ENCODE measurements at places on chromosomes 7 and 10.

- DNase-seq: no peak
Measured at GRCh38 chr10:78205457-78206016, 171.9 kb downstream of the RPS24 start.

- DNase-seq: no peak
Measured at GRCh38 chr7:15937571-15937970, 251.1 kb upstream of the MEOX2 start.

DNA sequence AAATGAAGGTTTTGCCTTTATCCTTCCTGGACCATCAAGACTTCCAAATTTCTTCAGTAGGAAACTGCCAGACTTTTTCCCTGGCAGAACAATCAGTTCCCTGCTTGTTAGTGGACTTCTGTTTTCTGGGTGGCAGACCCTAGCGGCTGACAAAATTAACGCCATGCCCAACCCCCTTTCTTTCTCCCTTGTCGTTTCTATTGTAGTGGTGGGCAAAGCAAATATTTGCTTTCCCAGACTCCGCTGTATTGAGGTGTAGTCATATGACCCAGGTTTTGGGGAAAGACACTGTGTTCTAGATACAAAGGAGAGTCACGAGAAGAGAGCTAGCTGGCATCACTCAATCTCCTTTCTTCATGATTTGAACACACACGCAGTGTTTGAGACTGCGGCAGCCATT lies 7.7 kb downstream of the PON2 start:
- no peak for DNase-seq

DNA sequence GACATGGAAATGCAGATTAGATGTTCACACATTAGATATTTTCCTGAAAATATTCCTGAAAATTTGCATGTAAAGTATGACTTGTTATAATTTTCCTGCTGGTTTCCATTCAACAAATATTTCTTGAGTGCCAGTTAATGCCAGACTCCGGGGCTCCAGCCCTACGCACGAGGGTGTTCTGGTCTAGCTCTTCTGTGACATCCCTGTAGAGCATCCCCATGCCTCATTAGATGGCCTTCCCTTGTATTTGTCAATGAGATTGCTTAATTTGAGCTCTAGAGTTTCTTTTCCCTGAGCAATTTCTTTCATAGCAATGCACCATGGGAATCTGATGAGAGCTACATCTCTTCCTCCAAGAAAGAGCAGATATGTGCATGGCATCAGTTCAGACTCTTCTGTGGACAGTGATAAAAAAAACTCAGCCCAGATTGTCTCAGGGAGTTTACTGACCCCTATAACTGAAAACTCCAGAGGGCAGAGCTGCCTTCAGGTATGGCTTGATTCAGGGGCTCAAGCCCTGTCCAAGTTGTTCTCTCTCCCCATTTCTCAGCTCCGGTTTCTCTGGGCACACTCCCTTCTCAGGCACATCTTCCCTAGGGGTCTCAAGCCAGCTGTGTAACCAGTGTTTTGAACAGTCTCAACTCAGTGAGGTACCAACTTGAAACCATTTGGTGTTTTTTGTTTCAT lies 96.7 kb downstream of the PARP12 start:
- no peak for DNase-seq

DNA sequence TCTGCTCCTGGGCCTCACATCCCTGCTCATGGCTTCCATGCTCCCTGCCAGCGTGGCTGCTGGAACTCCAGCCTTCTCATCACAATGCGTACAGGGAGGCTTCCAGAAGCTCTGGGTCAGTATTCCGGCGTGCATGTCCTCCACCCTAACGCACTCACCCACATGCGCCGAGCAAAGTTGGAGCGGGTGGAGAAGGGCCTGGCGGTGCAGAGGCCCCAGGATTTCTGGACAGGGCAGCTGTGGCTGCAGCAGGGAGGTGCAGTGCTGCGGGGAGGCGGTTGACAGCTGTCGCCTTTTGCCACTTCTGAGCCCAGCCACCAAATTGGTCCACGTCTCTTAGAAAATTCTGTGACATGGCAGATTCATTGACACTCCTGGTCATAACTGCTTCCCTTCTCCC lies 33.6 kb upstream of the FAM20C start:
- no peak for DNase-seq

- DNase-seq: no peak
Measured at GRCh38 chr7:95209788-95210187, 114.5 kb downstream of the PON1 start.

DNA sequence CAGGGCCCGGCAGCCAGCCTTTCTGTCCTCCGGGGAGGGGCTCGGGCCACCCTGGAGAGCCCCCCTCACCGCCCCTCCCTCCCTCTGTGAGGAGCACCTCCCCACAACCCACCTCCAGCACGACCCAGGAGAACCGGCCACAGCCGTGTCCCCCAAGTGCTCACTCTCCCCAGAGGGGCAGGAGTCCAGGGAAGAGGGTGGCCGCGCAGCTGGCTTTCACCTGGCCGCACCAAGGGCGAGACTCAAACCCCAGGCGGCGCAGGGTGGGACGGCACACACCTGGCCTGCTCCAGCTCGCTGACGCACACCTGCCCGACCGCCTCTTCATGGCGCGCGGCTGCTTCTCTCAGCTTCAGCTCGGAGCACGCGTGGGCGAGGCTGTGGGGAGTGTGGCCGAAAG lies 73.4 kb downstream of the CFAP46 start:
- no peak for DNase-seq

GRCh38 chr7:35697414-35698175 lies 2.7 kb upstream of the HERPUD2 start:
- peak; percentile 61 for DNase-seq

DNA sequence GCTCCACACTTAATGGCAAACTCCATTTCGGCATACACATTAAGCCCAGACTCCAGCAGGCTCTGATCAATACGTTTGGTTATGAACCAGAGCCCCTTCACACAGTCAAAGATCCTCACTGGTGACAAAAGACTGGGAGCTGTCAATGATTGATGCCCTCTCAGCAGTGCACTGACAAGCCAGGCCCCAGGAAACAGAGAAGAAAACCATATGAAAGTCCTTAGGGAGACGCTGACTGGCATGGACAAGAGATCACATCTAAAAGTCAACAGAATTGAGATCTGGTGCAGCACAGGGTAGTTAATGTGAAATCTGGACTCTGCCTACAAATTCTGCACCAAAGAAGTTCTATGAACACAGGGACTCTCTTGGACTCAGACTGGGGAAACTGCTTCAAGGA lies 600.9 kb upstream of the NRP1 start:
- no peak for DNase-seq

DNA sequence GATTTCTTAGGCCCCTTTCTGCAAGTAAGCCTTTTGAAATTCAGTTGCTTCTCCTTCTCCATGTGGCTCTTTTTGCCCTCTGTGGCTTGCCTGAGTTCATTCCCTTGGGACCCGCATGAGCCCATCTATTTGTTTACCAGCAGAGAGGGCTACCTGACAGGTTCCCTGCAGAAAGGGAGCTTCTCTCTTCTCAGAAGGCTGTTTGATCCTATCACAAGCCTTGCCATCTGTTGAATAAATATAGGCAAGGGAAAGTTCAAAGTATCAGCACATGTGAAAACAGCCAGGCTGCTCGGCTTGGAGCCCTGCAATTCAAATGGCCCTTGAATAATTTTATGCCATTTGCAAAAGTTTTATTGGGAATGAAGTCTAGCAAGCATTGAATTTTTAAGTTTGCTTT lies 720.2 kb upstream of the FZD8 start:
- DNase-seq: no peak

DNA sequence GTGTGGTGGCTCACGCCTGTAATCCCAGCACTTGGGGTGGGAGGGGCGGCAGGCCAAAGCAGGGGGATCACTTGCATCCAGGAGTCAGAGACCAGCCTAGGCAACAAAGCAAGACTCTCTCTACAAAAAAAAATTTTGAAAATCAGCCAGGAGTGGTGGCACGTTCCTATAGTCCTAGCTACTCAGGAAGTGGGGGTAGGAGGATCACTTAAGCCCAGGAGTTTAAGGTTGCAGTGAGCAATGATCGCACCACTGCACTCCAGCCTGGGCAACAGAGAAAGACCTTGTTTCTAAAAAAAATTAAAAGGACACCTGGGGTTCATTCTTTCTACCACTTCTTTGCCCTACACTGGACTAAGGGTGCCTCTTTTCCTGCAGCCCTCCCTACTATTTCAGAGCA lies 15.1 kb downstream of the WAPL start:
- DNase-seq: no peak

DNA sequence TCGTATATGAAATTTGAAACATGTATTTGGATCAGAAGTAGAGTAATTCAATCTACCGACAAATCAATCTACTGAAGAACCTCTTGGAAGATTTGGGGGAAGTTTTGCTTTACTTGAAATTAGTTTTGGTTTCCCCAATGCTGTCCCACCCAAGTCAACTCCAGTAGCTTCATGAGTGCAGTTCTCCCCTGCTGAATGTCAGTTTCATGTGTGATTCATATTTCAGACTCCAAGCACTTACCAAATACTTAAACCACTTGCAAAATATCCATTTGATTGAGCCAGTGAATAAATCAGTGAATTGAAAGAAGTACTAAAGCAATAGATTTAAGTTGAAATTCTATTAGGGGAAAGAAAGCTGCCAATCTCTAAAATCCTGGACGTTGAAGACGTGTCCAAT lies 9.3 kb downstream of the CALML5 start:
- DNase-seq: no peak

DNA sequence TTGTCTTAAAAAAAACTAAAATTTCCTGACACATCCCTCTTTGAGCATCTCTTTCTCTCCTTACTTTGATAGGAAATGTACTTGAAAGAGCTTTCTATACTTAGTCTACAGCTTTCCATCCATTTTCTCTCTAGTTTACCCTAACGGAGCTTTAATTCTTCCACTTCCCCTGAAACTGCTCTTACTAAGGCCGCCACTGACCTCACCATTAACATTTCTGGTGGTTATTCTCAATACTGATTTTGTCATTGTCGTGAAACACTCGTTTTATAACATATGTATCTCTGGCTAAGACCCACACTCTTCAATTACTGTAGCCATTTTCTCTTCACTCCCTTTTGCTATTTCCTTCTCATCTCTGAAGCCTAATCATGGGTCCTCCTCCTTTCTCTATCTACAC lies 262.0 kb upstream of the FERD3L start:
- no peak for DNase-seq

- no peak for DNase-seq
Measured at GRCh38 chr10:127162841-127163240, 33.5 kb downstream of the INSYN2A start.

- no peak for DNase-seq
Measured at GRCh38 chr10:89332123-89332633, 4.4 kb downstream of the IFIT3 start.

DNA sequence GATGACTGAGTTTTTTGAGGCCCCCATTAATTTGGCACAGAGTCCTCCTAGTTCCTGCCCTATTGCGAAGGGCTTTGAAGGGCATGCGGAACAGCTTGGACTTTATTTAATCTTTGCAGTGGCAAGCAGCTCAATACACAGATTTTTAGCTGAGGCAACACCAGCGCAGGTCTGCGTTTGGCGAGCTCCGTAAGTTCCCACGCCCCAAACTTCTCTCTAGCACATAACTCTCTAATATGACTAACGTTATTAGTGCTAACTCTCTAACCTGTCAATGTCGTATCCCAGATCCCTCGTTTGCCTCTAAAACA lies 366 bp upstream of the TAF3 start:
- no peak for DNase-seq

DNA sequence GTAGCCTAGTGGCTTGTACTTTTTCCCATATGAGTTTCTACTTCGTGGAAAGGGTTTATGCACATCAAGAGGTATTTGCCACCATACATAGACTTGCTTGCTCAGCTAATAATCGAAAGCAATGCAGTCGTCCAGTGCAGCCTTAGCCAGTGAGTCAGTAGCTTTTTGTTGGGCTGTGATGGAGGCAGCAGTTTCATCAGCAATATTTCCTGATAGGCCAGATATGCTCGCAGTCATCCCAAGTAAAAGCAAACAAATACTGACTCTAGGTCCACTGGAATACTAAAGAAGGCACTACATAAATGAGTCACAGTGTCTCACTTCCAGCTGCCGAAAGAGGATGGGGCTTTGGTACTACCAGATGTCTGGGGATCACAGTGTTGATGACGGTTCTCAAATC lies 2.1 kb upstream of the BNIP3 start:
- DNase-seq: peak; percentile 20

DNA sequence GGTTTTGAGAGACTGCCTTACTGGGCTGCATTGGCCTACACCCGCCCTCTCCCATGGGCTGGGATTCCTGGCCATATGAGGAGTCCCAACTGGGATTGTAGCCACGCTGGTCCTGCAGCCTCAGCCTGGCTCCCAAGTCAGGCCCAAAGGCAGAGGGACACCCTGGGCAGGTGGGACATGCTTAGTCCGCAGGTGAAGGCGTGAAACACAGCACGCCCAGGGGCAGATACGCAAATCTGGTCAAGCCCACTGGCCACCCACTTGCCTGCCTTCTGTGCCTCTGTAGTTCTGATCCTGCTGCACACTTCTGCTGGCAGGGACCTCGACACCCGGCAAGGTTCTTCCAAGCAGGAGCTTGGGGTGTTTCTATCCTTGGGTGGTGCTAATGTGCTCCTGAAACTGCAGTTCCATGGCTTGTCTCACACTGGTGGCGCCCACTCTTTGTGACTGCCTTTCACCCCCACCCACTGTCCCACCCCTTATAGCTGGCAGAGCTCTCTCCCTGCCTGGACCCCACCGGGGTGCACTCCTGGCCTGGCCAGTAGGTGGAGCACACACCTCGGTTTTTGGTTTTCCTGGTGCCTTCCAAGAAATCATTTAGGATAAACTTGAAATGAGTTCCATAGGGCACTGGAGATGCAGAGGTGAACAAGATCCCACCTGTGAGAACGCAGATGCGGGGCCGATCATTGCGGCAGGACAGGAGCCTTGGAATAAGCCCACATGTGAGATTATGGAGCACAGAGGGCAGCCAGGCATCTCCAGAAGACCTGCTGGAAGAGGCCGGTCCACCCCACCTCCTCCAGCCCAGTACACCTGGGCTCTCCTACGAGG lies 47.9 kb downstream of the MKI67 start:
- DNase-seq: peak; percentile 58

DNA sequence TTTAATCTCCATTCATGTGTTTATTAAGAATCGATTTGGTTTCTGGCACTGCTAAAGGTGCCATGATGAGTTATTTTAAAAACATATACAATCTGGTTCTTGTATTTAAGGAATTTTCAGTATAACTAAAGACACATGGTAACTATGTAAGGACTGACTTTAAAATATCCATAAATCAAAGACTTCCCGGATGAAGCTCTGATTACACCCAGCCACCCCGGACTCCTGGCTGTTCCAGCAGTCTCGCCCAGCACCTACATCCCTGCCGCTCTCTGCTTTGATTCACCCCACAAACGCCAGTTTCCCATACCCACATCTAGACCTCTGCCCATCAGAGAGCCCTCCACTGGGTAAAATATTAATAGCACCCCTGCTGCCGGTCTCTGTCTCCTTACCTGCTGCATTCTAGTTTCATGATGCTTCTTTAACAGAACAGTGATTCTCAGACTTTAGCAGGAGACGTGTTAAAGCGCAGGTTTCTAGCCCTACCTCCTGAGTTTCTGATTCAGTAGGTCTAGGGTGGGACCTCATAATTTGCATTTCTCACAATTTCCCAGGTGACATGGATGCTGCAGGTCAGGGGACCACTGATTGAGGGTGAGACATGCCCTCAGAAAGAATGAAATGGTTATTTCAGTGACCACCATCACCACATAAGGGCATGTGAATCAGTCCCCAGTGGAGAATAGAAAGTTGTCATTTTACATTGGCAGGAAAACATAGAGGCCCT lies 185.7 kb downstream of the KIAA1217 start:
- no peak for DNase-seq

Data from urothelium cell line (cell line).